ENCODE measurements at places on chromosomes 12 and 14.
A peak's percentile ranks its signal among the peaks of the same experiment; 100 is the strongest.

DNA sequence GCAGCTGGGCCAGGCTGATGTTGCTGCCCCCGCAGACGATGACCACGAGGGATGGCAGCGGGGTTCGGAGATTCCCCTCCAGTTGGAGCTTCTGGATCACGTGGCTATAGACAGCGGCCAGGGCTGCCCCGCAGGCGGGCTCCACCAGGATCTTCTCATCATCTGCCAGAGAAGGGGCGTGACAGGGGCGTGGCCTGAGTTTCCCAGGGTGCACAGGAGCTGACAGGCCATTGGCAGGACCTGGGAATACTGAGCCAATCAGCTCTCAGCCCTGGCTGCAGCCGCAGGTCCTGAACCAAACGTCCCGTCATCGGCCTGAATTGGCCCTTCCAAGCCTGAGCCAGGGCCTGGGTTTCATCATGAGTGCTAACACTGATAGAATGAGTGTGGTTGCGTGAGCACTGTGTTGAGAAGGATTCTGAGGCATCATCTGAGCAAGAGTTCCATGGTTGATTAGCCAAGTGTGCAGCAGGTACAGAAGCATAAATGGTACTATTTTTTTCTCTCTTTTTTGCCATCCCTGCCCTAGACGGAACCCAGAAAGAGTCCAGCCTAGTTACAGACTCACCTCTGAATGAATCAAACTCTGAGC, 10.6 kb downstream of the SDS start:
- no peak for DNase-seq

DNA sequence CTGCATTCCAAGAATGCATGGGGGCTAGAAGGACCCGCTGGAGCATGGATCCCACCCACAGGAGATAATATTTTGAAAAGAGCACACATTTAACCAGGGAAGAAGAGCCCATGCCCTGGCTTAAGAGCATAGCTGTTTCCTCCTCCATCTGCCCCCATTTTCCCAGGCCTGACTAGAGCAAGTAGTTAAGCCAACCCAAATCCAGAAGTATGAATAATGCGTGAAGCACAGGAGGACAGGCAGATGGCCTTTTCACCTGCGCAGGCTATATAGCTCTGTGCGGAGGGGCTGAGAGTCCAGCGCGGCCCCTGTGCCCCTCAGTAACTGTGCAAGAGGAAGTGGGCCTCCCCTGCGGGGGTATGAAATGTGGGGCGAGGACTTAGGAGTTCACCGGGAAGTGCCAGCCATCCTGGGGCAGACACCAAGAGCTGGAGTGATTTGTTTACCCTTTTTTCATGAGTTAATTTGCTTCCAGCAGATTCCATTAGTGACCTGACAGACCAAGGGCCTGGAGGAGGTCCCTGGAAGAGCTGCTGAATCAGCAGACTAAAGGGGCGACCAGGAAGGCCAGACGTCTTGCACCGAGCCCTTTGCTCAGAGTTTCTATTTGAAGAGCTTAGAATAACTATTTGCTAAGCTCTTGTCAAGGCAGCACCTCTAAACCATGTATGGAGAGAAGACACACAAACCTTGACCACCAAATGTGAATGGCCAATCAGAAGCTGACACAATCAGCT, 37.2 kb downstream of the DPF3 start:
- no peak for DNase-seq

DNA sequence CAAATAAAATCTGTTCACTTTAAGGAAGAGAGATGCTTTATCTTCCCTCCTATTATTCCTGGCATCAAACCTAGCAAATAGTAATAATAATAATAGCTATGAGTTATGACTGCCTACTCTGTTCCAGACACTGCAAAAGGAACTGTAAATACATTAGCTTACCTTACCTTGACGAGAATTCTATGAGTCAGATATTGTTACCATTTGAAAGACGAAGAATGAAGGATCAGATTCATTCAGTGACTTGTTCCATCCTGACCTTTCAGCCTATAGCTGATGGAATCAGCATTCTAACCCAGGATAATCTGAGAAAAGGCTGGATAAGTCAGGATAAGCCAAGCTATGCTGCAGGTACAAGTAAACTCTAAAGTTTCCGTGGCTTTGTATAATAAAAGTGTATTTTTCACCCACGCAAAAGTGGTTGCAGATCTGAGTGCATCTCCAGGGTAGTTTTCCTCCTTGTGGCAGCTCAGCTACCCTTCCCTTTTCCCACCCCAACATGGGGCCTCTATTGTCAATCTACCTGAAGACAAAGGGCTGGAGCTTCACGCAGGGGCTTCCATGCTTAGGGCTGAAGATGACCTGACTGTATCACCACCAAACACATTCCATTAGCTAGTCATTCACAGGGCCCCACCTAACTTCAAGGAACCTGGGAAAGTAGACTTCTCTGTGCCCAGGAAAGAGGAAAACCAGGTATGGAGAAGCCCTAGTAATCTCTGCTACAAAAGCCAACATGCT, 57.2 kb upstream of the CCND2 start:
- no peak for DNase-seq

DNA sequence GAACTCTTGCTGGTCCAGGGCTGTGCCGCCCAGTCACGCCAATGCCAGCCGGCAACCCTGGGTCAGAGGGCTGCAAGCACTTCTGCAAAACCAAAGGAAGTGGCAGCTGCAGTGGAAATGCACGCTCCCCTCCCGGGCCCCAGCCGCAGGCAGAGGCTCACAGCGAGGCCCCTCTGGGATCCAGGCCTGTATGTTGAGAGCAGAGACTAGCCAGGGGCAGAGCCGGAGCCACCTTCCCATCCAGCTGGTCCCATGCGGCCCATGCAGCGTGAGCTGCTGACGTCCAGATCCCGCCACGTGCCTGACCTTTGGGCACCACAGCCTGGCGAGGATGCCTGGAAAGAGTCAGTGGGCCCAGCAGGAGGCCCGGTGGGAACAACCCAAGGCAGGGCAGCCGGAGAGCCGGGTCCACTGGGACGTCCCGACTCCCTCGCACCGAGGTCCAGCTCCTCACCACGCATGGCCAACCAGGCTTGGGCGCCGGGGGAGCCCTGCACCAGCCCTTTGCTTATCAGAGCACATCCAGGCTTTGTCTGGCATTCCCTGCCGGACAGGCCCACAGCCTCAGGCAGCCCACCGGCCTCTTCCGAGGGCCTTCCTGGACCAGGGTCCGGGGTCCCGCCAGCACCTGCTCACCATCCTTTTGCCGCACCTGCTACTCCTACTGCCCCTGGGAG, 4.3 kb downstream of the GPR132 start:
- peak; percentile 43 for DNase-seq

- DNase-seq, result no peak
Observed at GRCh38 chr14:69909826-69910550, 30.8 kb downstream of the SMOC1 start.

DNA sequence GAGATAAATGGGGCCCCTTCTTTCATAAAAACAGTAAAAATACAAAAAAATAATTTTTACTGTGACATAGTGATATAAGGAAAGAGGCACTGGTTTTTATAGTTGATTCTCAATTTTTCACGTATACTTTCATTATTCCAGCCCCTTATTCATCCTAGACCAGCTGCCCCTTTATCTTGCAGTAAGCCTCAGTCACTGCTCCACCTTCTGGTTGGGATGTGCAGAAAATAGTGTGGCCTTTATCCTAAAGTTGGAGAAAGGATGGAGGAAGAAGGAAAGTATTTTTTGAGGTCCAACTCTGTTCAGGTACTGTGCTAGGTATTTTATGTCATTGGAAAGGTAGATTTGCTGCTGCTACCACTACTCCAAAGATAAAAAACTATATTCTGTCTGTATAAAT, 172.7 kb downstream of the ANO6 start:
- no peak for DNase-seq

GRCh38 chr12:6765634-6766581, at the start of gene PTMS:
Gene PTMS, plus strand, starts transcription at chr12:6766363. Its CDS starts 343 bp downstream, at chr12:6766706.
- DNase-seq, result peak; percentile 64

- DNase-seq, result no peak
Observed at GRCh38 chr12:114740448-114740847, 56.5 kb upstream of the TBX3 start.

DNA sequence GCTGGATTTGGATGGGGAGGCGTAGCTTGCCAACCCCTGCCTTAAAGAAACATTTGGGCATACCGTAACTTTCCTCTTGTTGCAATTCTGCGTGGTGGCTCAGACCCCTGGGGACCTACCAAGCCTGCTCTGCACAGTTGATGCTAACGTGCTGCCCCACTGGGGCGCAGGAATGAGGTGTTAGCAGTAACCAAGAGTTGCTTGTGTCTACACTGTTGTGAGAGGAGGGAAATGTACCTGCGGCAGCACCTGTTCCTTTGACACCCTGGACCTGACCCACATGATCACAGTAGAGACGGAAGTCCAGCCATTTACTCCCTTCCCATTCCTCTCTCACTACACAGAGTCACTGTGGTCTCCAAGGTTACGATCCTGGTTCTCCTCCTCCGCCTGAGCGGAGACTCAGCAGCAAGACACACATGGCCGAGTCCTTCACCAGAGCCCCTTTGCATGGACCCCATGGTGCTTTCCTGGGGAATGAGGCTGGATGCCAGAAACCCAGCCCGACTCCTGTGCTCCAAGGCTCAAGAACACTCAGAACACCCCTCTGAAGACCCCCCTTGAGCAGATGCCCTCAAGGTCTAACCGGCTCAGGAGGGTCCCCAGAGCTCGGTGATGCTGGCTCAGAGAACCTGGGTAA, 84.8 kb downstream of the FBXL14 start:
- DNase-seq, result no peak

GRCh38 chr12:108234158-108234557, 105.0 kb downstream of the CMKLR1 start:
- no peak for DNase-seq

- DNase-seq, result no peak
Observed at GRCh38 chr12:118607831-118608230, 231.5 kb downstream of the SUDS3 start.

DNA sequence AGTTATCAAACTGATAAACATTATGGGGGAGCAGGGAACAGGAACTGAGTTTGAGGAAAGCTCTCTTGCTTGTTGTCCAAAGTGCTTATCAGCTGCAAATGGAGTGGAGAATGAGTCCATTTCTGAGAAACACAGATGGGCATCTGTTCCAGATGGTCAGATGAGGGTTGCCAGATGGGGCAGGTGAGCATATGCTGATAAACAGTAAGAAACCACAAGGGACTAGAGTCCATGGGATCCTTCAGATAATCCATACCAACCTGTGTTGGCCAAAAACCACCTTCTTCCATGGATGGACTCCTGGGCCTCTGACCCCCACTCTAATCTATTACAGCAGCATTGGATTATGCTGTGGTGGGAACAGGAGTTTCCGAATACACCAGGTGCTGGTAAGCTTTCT, 38.3 kb downstream of the GNS start:
- DNase-seq, result no peak

GRCh38 chr12:19869413-19869812, 430.1 kb downstream of the AEBP2 start:
- peak; percentile 6 for DNase-seq

GRCh38 chr12:6959058-6959804, 8.1 kb downstream of the PTPN6 start:
- DNase-seq, result peak; percentile 75

GRCh38 chr12:120836114-120836684, 68.0 kb downstream of the SPPL3 start:
- no peak for DNase-seq
